ENCODE measurements at places on chromosomes 2 and 18.

DNA sequence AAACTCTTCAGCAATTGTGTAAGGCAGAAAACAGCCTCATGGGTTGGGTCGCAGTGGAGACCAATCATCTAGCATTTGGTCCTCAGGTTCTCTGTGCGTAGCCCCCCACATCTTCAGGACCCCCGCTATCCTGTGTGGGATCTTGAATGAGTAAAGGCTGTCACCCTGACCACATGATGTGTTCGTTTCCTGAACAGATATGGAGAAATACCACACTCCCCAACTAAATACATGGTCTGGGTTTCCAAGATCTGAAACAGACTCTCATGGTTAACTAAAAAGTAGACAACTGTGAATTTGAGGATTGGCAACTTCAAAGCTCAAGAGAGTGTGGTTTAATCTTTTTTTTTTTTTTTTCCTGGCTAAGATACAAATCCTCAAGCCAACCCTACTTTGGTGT is 23.2 kb downstream of the DOCK10 start:
- DNase-seq, result no peak

- no peak for DNase-seq
Observed at GRCh38 chr2:7111626-7112025, 194.4 kb downstream of the RNF144A start.

- DNase-seq, result no peak
Observed at GRCh38 chr2:220417503-220417902, 790.1 kb downstream of the SLC4A3 start.

GRCh38 chr2:224551693-224552092 is 33.5 kb downstream of the CUL3 start:
- no peak for DNase-seq

DNA sequence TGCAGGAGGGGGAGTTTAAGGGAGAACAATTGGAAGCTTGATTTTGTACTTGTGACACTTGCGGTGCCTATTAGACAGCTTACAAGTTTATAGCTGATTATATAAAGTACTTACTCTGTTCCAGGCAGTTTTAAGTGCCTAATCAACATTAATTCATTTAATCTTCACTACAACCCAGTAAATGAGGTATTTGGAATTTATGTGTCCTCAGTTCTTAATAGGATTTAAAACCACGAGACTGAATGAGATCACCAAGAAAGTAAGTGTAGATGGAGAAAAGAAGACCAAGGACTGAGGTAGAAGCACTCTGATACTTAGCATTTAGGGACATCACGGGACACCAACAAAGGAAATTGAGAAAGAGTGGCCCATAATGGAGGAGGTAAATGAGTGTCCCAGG is 49.8 kb downstream of the ZC3H15 start:
- DNase-seq, result no peak

DNA sequence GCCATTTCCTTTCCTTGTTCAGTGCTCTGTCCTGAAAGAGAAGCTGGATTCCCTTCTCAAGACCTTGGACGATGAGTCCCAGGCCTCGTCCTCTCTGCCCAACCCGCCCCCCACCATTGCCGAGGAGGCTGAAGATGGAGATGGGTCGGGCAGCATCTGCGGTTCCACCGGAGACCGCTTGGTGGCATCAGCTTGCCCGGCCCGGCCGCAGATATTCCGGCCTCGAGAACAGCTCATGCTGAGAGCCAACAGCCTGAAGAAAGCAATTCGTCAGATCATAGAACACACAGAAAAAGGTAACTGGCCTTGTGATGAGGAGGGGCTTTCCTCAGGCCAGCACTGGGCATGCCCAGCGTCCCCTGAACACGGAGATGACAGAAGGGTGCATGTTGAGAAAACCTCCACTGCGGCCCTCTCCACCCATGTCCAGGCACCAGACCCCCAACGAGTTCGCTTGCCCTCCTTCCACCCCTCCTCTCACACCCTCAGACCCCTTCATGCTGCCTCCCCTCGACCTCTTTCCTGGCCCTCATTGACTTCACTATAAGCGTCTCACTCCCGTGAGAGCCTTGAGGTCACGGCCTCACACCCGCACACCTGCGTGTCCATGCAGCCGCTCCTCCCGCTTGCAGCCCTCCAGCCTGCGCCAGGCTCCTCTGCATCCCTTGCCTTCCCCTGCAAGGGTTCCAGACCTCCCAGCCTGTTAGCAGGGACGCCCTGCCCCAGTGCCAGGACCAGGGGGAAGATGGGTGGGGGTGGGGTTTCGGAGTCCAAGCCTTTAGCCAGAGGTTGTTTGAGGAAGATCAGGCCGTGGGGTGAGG is 95.0 kb downstream of the DGKD start:
- peak; percentile 50 for DNase-seq

- no peak for DNase-seq
Observed at GRCh38 chr2:105411720-105412407, 13.0 kb upstream of the FHL2 start.

- no peak for DNase-seq
Observed at GRCh38 chr18:12651651-12652050, 6.3 kb downstream of the SPIRE1 start.

DNA sequence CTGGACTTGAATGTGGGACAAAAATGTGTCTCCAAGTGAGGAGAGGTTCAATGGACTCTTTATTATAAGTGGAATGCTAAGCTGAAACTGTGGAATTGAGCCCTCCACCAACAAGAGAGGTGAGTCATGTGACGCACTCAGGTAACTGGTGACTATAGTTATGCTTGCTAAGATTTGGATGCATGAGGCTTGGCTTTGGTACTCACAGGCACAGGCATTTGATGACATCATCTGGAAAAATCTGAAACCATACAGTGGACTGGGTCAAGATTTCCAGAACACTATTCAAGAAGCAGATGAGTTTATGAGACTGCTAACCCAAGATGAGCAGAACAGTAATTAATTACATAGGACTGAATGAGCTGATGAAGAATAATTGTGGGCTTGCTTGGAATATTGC is 15.7 kb upstream of the SULT1C3 start:
- DNase-seq, result no peak

GRCh38 chr2:23496456-23496855 is 111.5 kb downstream of the KLHL29 start:
- DNase-seq, result no peak

All from NCI-H460 (cell line).